Stimulated activated CD8-positive, alpha-beta memory T cell treated with anti-CD3 and anti-CD28 coated beads, Interleukin-4, amount 100 ng/mL, for 4 hours (primary cell): ENCODE measurements at places on chromosomes 16 and 17.

- no peak for DNase-seq
Observed at GRCh38 chr16:4611337-4612021, 3.2 kb downstream of the UBALD1 start.

GRCh38 chr17:48605409-48605919 lies 678 bp upstream of the HOXB6 start:
- no peak for DNase-seq

- DNase-seq, result no peak
Observed at GRCh38 chr16:74261068-74261467, 35.5 kb upstream of the PSMD7 start.

DNA sequence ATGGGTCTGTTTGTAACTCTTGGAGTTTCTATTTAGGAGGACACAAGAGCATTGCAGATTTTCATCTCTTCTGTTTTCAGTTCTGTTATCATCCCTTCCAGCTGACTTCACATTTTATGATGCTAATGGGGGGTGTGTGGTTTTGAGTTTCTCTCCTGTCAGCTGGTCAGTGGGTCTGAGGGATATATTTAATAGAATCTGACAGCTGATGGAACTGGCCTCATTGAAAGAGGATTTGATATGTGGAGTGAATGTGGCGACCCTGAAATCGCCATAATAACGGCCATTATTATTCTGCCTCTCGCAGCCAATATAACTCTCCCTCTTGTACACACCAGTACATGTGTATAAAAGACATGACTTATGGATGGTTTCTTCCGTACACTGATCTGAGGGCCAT lies 128.1 kb downstream of the SALL1 start:
- no peak for DNase-seq
